ENCODE measurements at places on chromosomes 6 and 20.

GRCh38 chr20:58228484-58229197 lies at the start of gene ANKRD60:
Gene ANKRD60 (minus strand): TSS chr20:58228653. CDS start chr20:58228653, 0 bp downstream.
- DNase-seq = no peak

- DNase-seq = no peak
Measured at GRCh38 chr6:156378853-156379252, 398.3 kb upstream of the ARID1B start.

- peak; percentile 49 for DNase-seq
Measured at GRCh38 chr6:147382945-147383554, 125.4 kb upstream of the SAMD5 start.

DNA sequence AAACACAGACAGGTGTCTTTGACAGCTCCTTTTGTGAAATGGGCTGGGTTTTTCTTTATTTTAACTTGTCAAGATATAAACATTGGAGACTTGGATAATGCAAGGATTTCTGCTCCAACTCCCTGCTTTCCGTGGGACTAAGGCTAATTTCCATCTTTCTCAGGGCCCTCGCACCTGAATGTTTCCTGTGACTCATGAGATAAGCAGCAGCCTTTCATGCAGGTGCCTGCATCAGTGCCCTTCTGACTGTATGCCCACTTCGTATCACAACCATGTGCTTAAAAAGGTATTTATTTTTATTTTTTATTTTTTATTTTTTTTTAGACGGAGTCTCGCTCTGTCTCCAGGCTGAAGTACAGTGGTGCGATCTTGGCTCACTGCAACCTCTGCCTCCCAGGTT lies 736.1 kb downstream of the DOK5 start:
- DNase-seq = no peak

DNA sequence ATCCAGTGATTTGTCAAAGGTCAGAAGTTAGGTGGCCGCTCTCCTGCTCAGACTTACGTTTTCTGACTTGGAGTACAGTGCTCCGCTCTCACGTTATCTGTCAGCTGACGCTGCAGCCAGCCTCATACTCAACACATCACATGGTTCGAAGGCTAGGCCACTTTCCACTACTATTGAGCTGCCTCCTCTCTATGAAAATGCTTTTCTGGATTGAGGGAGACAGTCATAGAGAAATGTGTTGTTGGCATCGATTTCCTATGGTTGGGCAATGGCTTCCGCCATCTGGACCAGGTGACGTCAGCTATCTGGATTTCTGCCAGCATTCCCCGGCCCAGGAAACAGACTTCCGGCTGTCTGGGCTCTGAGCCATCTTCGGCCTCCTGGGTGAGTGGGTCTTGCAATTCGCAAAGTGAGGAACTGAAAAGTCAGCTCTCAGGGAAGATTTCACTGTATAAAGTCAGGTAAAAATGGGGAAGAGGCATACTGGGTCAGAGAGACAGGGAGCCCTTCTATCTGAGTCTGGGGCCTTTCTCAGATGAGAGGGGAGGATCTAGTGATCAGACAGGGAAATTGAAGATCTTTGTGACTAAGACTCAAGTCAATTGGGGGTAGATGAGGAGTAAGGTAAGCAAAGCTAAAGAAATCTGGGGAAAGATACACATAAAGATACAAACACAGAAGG lies 37.5 kb upstream of the IER3 start:
- DNase-seq = peak; percentile 98

DNA sequence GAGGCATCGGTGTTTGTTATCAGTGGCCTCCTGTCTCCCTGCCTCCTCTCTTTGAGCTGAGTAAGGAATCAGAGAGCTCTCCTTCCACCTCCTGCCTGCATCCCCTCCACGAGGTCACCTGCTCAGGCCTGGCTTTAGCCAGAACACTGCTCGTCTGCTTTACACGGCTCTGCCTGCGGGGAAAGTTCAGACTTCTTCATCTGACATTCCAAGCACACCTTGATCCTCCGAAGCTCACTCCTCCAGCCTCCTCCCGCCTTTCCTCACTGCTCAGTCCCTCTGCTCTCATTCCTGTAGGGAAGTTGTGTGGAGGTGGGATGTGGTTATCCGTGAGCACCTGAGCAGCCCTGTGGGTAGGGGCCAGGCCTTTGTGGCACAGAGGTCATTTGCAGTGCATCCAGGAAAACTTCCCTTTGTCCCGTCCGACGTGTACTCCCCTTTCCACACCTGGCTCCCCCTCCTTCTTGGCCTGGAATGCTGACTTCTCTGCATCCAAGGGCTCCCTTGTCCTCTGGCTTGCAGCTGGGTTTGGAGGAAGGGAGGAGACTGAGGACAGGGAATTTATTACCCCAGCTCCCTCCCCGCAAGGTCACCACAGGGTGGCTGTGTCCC lies 12.8 kb upstream of the CCDC167 start:
- DNase-seq = no peak

DNA sequence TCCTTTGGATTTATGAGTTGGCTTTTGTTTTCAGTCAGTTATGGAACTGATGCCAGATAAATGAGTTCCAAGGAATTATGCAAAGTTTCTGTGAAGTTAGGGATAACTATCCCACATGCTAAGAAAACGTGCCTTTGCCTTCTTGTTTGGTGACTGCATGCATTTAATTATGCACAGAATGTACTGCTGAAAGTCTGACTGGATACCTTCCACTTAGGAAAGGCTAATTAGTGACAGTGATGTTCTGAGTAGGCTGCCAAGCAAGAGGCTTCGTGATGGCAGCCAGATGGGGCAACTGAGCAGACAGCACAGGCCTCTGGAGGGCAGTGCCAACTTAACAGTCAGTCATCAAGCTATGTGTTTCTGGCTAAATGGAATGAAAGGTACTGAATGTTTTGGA lies 289.9 kb downstream of the CD109 start:
- peak; percentile 61 for DNase-seq

- DNase-seq = no peak
Measured at GRCh38 chr6:22222469-22222868, 74.4 kb downstream of the PRL start.

GRCh38 chr6:19159089-19159488 lies 678.1 kb upstream of the ID4 start:
- DNase-seq = no peak

DNA sequence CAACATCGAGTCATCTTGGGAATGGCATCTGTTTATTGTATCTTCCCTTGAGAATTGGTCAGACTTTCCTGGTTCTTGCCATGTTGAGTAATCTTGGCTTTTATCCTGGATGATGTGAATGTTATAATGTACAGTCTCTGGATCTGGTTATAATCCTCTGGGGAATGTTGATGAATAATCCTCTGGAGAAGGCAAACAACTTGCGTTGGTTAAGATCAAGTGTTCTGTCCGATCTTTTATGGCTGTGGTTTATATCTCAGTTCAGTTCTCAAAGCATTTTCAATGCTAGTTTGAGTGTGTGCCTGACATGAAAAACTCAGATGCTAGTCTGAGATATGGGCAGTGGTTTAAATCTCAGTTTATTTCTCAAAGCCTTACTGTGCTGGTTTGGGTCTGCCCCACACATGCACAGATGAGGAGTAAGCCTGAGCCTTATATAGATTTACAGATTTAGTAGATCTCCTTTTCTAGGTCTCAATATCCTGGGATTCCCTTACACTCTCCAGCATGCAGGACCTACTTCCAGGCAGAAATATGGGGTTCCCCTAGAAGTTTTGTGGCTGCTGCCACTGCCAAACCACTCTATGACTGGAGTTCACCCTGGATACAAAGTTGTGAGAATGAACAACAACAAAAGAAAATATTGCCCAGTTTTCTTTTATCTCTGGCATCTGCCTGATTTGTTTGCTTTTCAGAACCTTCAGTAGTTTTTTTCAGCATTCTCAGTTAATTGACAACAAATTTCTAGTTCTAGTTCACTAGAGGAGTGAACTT lies 191.8 kb upstream of the MAN1A1 start:
- peak; percentile 29 for DNase-seq

- DNase-seq = peak; percentile 80
Measured at GRCh38 chr20:17680836-17681725, 961 bp downstream of the RRBP1 start.

DNA sequence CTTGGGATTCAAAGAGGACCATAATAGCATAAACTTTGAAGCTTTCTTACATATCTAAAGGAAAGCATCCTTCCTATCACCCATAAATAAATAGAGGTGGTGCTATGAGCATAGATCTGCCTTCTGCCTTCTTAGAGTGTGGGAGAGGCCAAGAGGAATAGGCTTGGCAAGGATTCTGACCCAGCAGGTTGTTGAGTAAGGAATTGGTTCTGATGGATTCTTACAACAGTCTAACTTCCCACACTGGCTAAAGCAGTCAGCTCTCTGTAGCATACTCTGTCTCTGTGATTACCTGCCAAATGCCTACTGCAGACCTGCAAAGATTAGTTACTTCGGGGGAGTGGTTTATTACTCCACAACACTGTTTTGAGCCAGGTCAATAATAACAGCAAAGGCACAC lies 198.0 kb upstream of the RAB32 start:
- DNase-seq = no peak

- no peak for DNase-seq
Measured at GRCh38 chr20:3752386-3752759, 15.2 kb downstream of the ADISSP start.

GRCh38 chr6:2866171-2866846 lies 24.6 kb upstream of the SERPINB1 start:
- DNase-seq = peak; percentile 36

DNA sequence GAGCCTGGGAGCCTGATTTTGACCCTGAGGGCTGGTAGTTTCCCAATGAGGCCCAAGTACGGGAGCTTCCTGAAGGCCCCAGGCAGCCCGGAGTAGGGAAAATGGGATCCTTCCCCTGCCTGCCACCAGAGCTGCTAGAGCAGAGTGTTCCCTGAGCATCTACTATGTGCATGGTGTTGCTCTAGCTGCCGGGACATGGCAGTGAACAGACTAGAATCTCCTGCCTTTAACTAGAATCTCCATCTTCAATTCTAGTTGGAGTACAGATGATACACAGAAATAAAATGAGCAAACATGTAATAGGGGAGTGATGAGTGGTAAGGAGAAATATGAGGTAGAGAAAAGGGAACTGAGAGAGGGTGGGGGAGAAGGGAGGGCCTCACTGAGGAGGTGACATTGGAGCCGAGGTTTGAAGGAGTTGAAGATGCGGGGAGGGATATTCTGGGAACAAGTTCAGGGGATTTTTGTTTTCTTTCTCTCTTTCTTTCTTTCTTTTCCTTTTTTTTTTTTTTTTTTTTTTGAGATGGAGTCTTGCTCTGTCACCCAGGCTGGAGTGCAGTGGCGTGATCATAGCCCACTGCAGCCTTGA lies 18.5 kb downstream of the VSTM2L start:
- no peak for DNase-seq

GRCh38 chr6:14550822-14551221 lies 433.2 kb downstream of the CD83 start:
- DNase-seq = no peak

GRCh38 chr6:131773284-131773950 lies 34.4 kb upstream of the ENPP1 start:
- no peak for DNase-seq

GRCh38 chr6:4271761-4272470 lies 136.5 kb upstream of the ECI2 start:
- DNase-seq = no peak

DNA sequence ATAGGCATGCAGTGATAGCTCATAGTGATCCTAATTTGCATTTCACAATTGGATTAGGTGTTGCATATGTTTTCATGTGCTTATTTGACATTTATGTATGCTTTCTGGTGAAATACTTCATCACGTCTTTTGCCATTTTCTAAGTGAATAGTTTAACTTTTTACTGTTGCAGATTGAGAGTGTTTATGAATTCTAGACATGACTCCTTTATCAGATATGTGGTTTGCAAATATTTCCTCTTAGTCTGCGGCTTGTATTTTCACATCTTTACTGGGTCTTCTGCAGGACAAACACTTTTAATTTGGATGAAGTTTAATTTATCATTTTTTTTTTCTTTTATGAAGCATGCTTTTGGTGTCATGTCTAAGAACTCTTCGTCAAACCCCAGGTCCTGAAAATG lies 39.2 kb downstream of the CCN2 start:
- DNase-seq = no peak

- DNase-seq = no peak
Measured at GRCh38 chr6:39934131-39934757, at the start of gene MOCS1. Gene MOCS1 (minus strand): TSS chr6:39934462. CDS start chr6:39934417, 45 bp downstream.

DNA sequence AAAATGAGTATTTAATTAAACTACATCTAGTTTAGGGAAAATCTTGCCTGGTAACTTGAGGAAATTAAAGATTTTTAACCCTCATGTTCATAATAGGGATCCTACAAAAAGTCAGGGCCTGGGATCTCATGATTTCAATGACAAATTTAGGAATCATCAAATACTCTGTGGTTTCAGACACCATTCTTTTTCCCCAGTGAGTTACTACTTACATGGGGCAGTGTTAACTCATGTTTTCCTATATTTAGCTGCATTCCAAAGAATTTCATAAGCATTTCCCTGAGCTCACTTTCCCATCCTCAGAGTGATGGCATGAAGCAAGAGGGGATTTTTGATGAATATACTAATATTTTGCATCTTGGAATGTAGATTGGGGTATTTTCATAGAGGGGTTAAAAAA lies 321.7 kb downstream of the CENPW start:
- DNase-seq = no peak

- DNase-seq = peak; percentile 62
Measured at GRCh38 chr20:25574411-25574810, 10.9 kb downstream of the NINL start.

DNA sequence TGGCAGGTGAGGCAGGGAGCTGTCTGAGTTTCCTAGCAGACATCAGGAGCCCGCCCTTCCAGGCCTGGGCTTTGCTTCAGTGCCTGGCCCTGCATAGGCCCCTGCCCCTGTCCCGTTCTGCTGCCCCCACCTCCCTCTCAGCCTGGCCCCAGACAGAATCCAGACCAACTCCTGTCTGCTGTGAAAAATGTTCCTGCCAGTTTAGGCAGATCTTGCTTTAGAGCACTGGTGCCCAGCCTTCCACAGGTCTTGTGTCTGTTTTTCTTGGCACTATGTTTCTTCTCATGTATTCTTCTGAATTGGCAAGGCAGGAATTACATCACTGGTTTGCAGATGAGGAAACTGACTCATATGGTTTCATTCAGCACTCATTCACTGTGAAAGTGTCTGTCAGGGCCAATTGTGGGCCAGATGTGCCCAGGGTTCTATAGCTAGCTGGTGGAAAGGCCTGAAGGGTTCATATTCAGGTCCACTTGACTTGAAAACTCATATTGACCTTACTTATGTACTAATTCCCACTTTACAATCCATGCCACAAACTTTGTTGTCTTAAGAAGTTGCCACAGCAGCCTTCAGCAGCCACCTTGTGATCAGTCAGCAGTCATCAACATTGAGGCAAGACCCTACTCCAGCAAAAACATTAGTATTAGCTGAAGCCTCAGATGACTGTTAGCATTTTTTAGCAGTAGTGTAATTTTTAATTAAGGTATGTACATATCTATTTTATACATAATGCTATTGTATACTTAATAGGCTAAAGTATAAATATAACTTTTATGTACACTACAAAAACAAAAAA lies 40.5 kb downstream of the HLA-F start:
- no peak for DNase-seq

DNA sequence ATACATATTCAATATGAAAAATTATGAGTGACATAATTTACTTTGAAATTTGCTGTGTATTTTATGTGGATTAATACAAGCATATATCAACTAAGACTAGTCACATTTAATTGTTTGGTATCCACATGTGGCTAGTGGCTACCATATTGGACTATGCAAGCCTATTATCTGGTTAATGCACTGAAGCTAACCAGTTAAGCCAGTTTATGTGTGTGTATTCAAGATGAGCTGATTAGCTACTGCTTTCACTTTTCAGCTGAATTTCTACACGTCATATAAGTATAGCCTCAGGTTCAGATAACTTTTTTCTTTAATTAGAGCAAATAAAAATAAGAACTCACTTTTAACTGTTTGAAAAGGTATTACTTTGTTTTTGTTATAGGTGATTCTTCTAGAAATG lies 903.7 kb downstream of the TFAP2A start:
- peak; percentile 17 for DNase-seq

GRCh38 chr20:7673841-7674240 lies 266.4 kb downstream of the HAO1 start:
- DNase-seq = no peak

All from HT-29 (cell line).